ENCODE measurements at places on chromosomes 4 and X.

- no peak for DNase-seq
Measured at GRCh38 chrX:154304846-154305245, 9.3 kb downstream of the TKTL1 start.

DNA sequence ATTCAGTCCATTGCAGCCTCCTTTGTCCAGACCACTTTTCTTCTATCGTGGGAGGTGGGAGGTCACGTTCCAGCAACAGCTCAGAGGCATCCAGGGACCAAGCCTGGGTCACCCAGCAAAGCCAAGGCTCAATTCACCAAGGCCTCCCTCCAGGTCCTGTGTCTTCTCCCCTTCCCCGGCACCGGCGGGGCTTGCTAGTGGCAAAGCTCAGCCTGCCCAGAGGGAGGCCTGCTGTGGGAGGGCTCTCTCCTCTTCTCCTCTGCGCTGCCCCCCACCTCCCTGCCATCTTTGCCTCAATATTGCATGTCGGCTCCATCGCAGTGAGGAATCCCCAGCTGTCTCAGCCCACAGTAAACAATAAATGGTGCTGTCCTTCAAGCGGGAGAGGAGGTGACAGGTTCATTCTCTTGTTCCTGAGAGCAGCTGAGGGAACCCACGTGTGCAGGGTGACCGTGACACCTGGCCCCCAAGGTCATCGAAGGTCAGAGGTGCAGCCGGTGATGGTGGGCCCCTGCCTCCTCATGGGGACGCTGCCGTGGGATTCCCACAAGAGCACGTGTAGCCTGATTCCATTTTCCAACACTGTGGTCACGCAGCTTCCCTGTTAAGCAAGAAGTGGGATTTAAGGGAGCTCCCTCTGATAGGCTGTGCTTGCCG, 111.5 kb upstream of the PSAPL1 start:
- DNase-seq, result no peak

GRCh38 chrX:137573324-137574101, 7.6 kb downstream of the ZIC3 start:
- no peak for DNase-seq

- DNase-seq, result no peak
Measured at GRCh38 chr4:113378836-113379235, 329.4 kb downstream of the ANK2 start.

GRCh38 chr4:89358935-89359638, 51.5 kb upstream of the GPRIN3 start:
- no peak for DNase-seq

DNA sequence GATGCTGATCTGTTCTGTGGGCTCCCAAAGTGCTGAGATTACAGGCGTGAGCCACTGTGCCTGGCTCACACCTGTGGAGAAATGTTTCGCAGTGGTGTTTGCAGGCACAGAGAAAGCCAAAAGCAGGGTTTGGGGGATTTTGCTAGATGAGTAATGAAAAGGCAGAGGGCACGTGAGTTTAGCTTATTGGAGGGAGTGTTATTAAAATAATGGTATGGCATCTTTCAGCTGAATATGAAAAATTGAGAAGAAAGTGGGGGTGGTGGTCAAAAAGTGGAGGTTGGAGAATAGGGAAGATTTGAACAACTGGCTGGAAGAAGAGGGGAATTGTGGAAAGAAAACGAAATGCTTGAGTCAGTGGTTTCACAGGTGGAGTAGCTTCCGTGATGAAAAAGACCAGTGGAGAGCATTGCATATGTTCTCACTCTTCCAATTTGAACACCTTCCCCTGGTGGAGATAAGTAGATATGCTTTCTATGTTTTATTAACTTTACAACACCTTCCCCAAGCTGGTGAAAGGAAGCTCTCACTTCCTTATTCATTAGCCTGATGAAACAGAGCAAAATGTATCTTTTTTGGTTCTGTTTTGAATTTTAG, 1.1 kb upstream of the CHST7 start:
- DNase-seq, result no peak

GRCh38 chrX:1059576-1060561, 152.6 kb downstream of the CRLF2 start:
- no peak for DNase-seq

DNA sequence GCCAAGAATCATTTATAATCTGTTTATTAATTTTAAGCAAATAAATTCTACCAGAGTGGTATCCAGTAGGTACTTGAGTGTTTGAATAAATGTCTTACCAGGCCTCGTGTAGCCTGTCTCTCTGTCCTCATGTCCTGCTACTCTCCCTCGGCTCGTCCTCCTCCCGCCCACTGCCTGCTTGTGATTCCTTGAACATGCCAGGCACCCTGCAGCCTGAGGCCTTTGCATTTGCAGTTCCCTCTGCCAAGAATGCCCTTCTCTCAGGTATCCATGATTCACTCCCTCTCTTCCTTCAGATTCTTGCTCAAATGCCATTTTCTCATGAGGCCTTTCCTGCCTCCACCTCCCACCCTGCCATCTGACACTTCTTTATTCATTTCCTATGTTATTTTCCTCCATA, 209.7 kb upstream of the PRPS2 start:
- DNase-seq, result no peak

GRCh38 chr4:99654361-99654761, 3.3 kb downstream of the C4orf54 start:
- no peak for DNase-seq

DNA sequence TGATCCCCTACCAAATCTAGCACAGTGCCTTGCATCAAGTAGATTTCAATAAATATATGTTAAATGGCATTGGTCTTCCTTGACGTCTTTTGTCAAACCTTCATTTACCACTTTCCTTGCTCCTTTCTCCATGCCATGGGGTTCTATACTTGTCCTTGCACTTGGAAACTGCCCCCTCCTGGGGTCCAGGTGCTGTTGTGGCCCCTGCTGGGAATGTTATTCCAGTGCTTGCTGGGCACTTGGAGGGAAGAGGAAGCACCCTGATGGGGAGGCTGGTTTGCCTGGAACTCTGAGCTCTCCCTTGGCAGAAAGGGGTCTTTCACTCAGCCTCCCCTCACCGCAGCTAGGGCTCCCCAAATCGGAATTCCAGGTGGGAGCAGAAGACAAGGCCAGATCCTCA, 18.9 kb downstream of the ZNF275 start:
- no peak for DNase-seq

DNA sequence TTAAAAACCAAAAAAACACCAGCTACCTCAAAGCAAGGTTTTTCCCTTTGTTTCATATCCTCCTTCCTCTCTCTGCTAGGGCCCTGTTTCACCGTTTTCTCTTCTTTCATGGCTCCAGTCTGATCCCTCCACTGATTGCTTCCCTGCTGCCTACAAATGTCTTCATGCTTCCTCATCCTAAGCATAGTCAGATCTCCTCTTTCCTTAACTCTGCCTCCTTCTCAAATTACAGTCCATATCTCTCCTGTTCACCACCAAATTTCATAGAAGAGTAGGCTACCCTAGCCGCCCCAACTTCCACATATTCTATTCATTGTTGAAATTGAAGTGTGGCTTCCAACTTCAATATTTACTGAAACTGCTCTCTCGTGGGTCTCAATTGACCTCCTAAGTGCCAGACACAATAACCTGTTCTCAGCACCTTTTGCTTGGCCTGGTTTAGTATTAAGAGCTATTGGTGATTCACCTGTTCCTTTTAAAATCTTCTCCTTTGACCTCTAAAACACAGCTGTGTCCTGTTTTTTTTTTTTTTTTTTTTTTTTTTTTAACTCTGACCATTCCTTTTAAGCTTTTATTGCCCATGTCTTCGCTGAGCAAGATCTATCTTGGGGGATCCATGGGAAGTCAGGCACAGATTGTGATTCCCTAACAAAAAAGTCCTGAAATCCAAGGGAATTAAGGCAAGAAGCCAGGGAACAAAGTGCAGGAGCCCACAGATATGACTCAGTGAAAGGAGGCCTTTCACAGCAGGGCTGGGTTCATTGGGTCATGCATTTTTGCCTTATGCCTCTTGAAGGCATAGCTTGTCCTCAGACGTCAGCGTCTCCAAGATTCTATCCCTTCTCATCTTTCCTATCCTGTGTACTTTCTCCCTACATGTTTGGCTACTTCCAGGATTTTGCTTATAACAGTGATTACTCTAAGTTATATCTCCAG, 85.4 kb downstream of the RPS3A start:
- DNase-seq, result no peak

Data from T follicular helper cell (primary cell).